Stimulated activated CD4-positive, alpha-beta T cell treated with anti-CD3 and anti-CD28 coated beads, Interleukin-1b, Interleukin-23, amount 100 ng/mL, for 24 hours (primary cell): ENCODE measurements at places on chromosomes 1 and 21.
A peak's percentile ranks its signal among the peaks of the same experiment; 100 is the strongest.

DNA sequence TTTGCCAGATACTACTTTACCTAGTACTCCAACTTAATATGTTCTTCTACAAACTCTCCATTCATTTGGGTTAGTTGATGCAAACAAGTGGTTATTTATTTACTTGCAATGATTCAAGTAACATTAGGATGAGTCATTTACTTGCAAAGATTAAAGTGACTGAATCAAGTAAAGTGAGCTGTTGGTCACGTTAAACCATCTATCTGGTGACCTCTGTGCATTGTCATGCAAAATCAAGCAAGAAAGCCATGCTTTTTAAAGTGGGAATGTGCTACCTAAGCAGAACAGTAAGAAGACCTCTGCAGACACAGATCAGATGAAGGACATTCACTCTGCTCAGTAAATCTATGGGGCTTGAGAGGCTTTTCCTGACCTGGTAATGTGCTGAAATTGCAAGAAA lies 254.7 kb downstream of the LRRIQ3 start:
- no peak for DNase-seq

DNA sequence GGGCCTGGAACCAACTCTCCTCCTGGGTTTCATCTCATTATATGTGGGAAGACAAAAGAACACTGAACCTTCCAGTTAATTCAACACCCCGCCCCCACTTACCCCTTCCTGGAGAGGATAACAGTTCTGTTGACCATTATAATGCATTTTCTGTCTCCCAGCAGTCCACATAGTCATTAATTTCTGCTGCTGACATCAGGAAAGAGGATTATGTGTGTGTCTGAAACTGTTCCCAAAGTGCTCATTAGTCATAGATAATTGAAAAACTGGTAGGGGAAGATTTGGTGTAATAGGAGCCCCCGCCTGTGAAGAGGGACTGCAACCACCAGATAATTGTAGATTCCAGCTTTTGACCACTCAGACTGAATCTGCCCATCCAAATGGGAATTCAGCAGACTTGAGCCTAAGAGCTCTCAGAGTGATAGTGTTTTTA lies 208.7 kb downstream of the FGGY start:
- DNase-seq, result no peak

GRCh38 chr1:210715072-210715471 lies 386.4 kb downstream of the HHAT start:
- no peak for DNase-seq

GRCh38 chr1:172969611-172970010 lies 81.1 kb downstream of the TNFSF18 start:
- no peak for DNase-seq

GRCh38 chr1:205840146-205840923 lies 9.6 kb downstream of the PM20D1 start:
- no peak for DNase-seq

DNA sequence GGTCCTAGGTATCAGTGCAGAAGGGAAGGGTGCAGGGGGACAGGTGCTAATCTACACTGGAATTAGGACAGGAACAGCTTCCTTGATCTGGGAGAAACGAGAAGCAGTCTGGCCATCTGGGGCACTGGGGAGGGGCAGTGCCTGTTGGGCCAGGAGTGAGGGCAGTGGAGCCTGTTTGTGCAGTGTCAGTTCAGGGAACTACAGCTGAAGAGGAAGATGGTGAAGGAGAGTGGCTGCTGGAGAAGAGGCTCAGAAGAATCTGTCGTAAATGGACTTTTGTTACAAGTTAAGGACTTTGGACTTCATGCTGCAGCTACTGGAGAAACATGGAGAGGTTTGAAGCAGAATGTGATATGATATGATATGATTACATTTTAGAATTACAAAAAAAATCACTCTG lies 3.2 kb upstream of the TNFSF4 start:
- no peak for DNase-seq

- DNase-seq, result peak; percentile 54
Measured at GRCh38 chr1:184974056-184974836, at the start of gene NIBAN1. Gene NIBAN1, minus strand, starts transcription at chr1:184974508. Its CDS starts 152 bp downstream, at chr1:184974356.

- no peak for DNase-seq
Measured at GRCh38 chr1:98157524-98158313, 236.9 kb upstream of the DPYD start.

GRCh38 chr1:192151176-192151575 lies 7.1 kb upstream of the RGS18 start:
- no peak for DNase-seq

GRCh38 chr1:154998201-154998780 lies 4.3 kb upstream of the ZBTB7B start:
- no peak for DNase-seq

- DNase-seq, result no peak
Measured at GRCh38 chr1:101451888-101452287, 215.1 kb downstream of the S1PR1 start.

- DNase-seq, result no peak
Measured at GRCh38 chr1:98422816-98423215, 238.7 kb upstream of the SNX7 start.

DNA sequence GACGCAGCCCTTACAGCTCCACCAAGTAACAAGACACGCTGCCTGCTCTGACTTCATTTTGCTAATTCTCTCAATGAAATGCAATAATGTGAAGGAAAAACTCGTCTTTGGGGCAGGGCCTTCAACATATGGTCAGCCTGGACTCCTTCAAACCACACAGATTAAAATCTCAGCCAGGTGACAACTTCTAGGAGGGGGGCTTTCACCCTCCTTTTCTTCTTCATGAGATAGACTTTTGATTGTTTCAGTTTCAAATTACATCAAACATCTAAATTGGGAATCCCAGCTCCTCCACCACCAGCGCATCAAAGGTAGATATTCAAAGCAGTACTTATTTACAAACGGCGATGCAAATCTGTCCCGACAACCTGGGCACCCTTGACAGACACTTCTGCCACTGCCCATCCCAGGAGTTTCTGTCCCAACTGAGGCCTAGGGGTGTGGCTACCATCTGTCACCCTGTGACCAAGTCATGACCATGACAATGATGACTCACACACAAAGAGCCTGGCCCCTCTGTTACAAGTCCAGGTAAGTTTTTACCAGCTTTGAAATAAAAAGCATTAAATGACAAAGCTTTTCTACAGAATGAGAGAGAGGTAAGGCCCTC lies 29.7 kb downstream of the SSBP3 start:
- no peak for DNase-seq

DNA sequence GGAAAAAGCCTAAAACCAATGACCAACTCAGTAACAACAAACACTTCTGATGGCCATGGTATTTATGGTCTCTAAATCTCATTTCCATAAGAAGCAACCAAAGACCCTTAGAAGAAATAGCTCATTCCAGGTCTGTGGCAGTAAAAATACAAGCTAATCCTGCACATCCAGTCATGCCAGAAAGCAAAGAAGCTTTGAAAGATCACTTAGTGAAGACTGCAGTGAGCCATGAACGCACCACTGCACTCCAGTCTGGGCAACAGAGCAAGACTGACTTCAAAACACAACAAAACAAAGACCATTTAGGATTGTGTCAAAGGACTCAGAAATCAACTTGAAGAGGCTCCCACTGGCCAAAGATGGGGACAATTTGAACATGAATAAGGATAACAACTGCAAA lies 18.4 kb upstream of the ELK4 start:
- no peak for DNase-seq

DNA sequence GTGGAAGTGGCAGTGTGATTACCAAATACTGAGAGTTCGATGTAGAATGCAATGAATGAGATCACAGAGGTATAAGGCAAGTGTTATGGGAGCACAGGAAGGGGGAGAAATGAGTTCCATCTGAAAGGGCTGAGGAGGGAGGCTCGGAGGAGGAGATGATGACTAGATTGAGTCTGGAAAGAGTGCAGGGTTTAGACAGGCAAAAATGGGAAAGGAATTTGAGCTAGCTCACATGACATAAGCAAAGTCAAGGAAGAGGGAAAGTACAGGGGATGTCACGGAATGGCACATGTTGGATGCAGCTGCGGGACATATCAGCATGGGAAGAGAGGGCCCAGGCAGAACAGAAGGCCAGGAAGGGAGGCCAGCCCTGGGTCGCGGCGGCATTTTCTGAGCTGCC lies 132.7 kb downstream of the RUNX1 start:
- DNase-seq, result no peak

GRCh38 chr1:203860396-203861025 lies 888 bp upstream of the SNRPE start:
- no peak for DNase-seq

DNA sequence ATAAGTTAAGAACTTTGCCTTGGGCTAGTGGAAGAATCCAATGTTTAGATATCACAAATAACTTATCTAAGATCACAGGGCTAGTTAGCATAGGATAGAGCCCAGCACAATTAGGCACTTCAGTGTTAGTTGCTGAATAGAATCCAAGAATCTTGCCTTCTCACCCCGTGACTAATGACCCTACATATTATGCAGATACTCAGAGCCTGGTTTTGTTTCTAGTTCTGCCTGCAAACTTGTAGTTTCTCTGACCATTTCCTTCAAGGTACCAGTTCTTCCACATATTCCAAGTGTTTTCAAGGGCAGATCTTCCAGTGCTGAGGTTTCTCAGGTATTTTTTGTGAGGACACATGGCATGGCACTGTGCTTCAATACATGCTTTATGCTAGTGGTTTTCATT lies 239.3 kb downstream of the KCNK2 start:
- DNase-seq, result no peak

- DNase-seq, result no peak
Measured at GRCh38 chr1:41046347-41046775, 24.8 kb upstream of the SLFNL1 start.

- no peak for DNase-seq
Measured at GRCh38 chr1:119587341-119587740, 60.7 kb downstream of the ZNF697 start.
